ENCODE measurements at places on chromosomes 5 and 9.

DNA sequence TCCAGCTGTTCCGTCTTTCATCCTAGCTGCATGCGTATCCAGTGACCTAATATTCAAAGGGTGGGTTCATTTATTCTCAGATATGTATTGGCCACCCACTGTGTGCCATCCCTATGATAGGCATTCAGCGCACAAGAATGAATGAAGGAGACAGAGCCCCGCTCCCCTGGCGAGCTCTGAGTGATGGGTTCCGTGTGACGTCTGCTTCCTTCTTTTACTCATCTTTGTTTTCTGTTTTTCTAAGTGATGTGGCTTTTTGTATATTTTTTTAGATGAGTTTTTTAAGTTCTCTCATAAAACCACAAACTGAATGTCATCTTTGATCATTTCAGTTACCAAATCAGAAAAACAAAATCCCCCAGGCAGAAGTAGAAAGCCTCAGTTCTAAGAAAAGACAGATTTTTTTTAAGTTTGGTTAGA, 168.3 kb upstream of the OTULINL start:
- DNase-seq: no peak

GRCh38 chr5:148939676-148940075, 113.3 kb downstream of the ADRB2 start:
- DNase-seq: no peak

GRCh38 chr9:131465401-131465800, 37.3 kb upstream of the POMT1 start:
- DNase-seq: no peak

GRCh38 chr9:3138231-3139229, 294.6 kb upstream of the PUM3 start:
- no peak for DNase-seq

GRCh38 chr9:130030651-130031127, 12.3 kb downstream of the FNBP1 start:
- no peak for DNase-seq

DNA sequence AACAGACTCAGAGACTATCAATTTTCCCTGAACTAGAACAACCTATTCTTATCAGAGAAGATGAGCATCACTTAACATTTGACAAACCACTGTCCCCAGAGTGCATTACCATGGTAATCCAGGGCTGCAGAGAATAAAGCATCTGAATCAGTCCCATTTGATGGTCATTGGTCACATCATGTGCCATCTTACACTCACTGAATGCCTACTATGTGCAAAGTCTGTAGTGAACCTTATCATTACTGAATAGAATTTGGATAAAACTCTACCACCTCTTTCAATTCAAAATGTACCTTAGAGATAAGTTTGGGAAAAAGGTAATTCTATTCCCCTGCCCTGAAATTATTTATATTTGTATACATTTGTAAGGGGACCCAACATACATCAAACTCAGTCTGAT, 156.4 kb upstream of the TRPC7 start:
- no peak for DNase-seq

- DNase-seq: peak; percentile 18
These were observed 13.3 kb upstream of the FEM1C start for GRCh38 chr5:115557667-115558387.

DNA sequence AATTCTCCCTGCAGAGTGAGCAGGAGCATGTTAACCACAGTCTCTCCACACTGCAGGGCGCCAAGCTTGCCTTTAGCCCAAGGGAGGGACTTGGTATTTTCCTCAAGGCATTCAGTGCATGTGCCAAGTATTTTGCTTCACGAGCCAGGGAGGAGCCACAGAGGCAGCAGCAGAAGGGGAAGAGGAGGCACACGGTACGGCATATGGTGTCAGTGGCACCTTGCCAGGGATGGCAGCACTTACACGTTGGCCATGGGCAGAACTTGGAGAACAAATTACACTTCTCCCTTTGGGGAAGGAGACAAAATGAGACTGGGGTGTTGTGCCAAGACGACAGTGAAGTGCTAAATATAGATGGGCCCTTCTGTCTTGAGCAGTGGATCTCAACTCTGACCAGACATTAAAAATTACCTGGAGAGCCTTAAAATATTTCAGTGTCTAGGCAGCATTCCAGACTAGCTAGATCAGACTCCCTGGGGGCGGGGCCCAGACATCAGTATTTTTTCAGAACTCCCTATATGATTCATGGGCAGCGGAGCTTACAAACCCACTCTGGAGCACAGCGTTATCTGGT, 155.8 kb downstream of the DRD1 start:
- no peak for DNase-seq

- DNase-seq: no peak
These were observed 189.1 kb upstream of the CCNG1 start for GRCh38 chr5:163248333-163248732.

DNA sequence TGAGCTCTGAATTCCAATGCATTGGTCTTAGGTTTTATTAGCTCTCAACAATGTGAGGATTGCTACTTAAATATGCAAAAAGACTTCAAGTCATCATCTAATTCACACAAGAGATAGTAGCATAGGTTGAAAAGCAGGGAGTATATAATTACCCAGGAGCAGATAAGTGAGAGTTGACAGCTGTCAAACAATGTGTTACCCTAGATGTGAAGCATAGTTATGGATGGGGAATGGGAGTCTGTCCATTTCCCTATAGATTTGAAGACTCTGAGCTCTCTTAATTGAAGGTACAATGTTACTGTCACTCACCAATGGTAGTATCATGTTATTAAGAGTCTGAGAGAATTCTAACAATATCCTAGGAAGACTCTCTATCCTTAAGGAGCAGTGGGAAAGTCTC, 160.7 kb downstream of the KCTD16 start:
- DNase-seq: no peak

GRCh38 chr5:118224546-118224945, 763.8 kb downstream of the DTWD2 start:
- no peak for DNase-seq

DNA sequence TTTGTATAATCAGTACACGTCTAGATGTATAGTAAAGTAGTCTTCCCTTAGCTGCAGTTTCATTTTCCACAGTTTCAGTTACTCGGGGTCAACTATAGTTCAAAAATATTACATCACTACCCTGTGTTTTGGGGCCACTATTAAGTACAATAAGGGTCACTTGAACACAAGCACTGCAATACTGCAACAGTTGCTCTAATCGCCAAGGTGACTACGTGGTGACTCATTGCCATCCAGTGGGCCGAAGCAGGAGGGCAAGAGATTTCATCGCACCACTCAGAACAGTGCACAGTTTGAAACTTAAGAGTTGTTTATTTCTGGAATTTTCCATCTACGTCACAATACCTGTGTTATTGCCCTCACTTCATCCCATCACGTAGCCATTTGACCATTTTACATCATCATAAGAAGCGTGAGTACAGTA, at the start of gene ARL14EPL:
Gene ARL14EPL (plus strand): TSS at position 379 of the 424 bp plus-strand sequence. CDS start 18,994 bp downstream, outside the sequence.
- DNase-seq: peak; percentile 8

Measured in hematopoietic multipotent progenitor cell treated with erythropoietin and hydrocortisone succinate and interleukin-3 and kit ligand, for 6 days (in vitro differentiated cells).